ENCODE measurements at places on chromosomes 16 and 17.

DNA sequence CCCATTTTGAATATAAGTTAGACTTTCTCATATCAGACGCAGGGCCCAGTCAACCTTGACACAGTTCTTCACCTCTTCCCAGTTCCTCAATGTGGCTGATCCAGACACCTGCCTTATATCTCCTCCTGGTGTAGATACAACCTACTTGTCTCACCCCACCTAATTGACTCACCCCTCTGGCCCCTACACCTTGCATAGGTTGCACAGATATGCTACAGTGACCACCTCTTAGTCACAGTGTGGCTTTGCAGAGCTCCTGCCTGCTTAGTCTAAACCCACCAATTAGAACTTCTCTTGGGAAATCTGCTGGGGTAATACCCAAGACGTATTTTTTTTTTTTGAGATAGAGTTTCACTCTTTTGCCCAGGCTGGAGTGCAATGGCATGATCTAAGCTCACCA, 16.8 kb downstream of the CHP2 start:
- no peak for DNase-seq

- no peak for DNase-seq
Observed at GRCh38 chr17:5638596-5638995, 54.3 kb upstream of the NLRP1 start.

GRCh38 chr17:77466140-77466539, 325.4 kb downstream of the SEC14L1 start:
- DNase-seq, result no peak

- no peak for DNase-seq
Observed at GRCh38 chr17:39236981-39237441, 11.3 kb upstream of the STAC2 start.

- DNase-seq, result no peak
Observed at GRCh38 chr16:23955088-23955487, 119.3 kb downstream of the PRKCB start.

GRCh38 chr17:8122422-8122923, 1.4 kb downstream of the HES7 start:
- DNase-seq, result no peak

DNA sequence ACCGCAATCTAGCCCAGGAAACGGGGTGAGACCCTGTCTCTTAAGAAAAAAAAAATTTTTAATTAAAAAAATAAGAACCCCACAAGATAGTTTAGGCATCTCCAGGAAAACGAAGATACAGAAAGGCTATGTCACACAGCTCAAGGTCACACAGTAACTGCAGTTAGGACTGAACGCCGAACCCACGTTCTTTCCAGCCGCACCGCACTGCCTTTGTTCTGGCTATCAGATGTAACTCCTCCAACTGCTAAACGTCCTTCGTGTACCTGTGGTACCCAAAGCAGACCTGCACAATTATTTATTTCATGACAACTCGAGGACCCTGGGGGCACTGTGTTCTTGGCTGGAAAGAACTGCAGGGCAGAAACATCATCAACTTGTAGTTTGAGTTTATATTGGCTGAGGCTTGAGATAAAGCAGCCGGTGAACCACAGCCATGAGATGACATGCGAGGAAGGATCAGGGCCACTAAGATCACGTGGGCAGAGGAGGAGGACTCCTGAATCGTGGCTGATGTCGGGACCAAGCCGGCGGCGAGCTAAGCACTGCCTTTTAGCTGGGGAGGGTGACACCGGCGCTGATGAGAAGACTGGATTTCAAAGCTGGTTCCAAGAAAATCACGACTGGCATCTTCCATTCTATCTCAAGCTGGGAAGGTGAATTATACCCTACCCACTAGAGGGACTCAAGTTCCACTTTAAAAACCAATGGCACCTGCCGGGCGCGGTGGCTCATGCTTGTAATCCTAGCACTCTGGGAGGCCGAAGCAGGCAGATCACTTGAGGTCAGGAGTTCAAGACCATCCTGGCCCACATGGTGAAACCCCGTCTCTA, 20.7 kb upstream of the MNT start:
- DNase-seq, result no peak

DNA sequence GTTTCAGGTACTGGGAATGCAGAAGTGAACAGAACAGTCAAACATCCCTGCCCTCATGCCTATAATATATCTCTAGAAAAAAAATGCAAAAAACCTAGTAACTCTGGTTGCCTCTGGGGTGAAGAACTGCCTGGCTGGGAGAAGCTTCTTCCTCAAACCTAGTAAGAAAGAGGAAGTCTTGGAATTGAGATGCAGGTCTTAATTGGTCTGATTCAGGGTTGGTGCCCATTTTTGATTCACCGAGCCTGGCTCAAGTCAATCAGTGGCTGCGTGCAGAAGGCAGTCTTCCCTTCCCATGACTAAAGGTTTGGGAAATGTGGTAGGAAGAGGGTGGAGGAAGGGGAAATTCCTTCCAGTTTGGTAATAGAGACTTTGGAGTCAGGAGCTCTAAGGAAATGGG, 22.4 kb downstream of the CDRT15 start:
- DNase-seq, result no peak

- no peak for DNase-seq
Observed at GRCh38 chr16:74682556-74682955, 15.9 kb upstream of the RFWD3 start.

- DNase-seq, result no peak
Observed at GRCh38 chr16:56737539-56737938, 7.6 kb downstream of the NUP93 start.

DNA sequence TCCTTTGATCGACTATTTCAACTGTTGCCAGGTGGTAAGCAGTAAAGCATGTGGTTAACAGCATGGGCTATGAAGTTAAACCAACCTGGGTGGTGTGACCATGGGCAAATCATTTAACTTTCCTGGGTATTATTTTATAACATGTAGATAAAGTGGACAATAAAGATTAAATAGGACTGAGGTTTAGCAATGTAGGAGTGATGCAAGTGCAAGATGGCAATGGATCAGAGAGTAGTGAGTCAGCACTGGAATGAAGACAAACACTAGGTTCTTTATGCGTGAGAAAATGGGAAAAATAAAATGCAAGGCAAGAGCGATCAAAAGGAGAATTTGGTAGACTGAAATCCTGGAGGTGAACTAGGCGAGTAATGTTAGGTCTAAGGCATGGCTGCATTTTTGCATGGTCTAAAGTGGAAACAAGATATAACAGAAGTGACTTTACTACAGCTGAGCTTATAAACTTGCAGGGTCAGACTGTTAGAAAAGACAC, 222.4 kb upstream of the AXIN2 start:
- DNase-seq, result no peak

GRCh38 chr17:50141745-50142110, 8.7 kb downstream of the PPP1R9B start:
- DNase-seq, result no peak

GRCh38 chr16:1667271-1667670, 10.8 kb upstream of the JPT2 start:
- DNase-seq, result no peak

DNA sequence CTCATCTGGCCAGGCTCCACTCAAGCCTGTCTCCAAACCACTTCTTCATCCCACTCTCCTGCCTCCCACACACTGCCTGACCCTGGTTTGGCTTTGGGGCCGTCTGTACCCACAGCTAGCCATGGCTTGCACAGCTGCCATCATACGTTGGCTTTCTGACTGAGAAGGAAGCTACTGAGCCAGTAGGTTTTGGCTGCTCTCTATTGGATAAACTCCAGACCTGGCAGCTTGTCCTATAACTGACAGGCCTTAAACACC, 3.9 kb downstream of the MIF4GD start:
- no peak for DNase-seq

DNA sequence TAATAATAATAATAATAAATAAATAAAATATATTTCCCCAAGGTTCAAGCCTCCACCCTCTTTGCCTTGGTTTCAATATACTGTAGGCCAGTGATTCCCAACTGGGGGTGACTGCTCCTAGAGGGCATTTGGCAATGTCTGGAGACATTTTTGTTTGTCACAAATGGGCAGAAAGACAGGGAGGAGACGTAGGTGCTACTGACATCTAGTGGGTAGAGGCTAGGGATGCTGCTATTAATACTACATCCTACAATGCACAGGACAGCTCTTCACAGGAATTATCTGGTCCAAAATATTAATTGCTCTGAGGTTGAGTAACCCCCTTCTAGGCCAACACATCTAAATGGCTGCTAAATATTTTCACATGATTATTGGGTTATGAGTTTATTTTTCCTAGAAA, 12.8 kb upstream of the PRR14 start:
- no peak for DNase-seq

DNA sequence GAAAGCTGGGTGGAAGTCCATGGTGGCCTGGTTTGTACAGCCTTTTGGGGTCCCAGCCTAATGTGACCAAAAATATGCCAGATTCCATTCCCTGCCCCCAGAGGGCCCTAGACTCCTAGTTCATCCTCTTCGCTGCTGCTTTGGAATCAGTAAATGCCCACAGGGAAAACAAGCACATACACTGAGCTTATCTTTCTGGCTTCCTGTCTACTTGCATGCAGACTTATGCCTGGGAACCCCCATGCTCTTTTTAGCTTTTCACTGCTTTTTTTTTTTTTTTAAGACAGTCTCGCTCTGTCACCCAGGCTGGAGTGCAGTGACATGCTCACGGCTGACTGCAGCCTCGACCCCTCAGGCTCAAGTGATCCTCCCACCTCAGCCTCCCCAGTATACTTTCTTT, 6.2 kb upstream of the CD300LG start:
- no peak for DNase-seq

DNA sequence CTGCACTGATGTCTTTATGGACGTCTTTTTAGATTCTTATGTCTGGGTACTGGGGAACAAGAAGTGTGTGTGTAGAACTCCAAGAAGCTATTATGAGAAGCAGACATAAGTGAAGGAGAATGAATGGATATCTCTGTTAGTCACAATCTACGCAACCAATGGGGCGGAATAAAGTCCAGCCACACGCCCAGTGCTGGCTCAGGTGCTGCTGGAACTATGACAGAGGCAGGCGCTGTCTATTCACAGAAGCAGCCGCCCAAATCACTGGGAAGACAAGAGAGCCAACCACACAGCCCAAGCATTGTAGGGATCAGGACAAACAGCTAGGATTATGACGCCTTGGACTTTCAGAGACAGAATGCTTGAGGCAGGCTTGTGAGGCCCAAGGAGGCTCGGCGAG, 43.9 kb upstream of the ICAM2 start:
- no peak for DNase-seq

GRCh38 chr17:74862108-74862901, 2.6 kb upstream of the GRIN2C start:
- peak; percentile 52 for DNase-seq

GRCh38 chr17:60910415-60910814, 232.8 kb downstream of the BCAS3 start:
- DNase-seq, result no peak

DNA sequence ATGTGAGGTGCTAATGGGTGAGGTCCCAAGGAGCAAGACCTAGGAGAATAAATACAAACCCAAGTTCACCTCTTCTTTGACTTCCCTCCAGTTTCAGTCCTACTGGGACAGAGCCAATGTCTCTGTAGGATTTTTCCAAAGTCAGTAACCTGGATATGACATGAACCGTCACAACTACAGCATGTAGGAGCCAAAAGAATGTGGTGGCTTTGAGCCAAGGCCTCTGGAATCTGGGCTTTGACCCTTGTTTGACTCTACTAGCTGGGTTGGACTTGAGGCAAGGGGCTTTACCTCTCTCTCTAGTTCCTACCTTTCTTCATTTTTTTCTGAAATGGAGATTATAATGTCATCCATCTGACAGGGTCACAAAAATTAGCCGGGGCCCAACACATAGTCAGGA, 91.4 kb downstream of the CACNG3 start:
- no peak for DNase-seq

DNA sequence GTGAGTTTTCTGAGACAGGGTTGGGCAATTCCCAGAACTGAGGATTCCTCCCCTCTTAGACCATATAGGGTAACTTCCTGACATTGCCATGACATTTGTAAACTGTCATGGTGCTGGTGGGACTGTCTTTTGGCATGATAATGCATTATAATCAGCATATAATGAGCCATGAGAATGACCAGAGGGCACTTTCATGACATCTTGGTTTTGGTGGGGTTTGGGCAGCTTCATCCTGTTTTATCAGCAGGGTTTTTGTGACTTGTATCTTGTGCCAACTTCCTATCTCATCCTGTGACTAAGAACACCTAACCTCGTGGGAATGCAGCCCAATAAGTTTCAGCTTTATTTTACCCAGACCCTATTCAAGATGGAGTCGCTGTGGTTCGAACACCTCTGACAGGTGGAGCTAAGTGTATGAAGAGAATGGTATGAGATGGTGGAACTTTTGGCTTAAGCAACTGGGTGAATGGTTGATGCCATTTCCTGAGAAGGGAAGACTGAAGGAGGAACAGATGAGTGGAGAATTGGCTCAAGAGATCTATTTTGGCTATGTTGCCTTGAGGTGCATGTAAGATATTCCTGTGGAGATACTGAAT, 217.3 kb downstream of the RAB11FIP4 start:
- DNase-seq, result no peak

- peak; percentile 72 for DNase-seq
Observed at GRCh38 chr17:39653662-39654331, 11.4 kb upstream of the TCAP start.

- no peak for DNase-seq
Observed at GRCh38 chr16:18937390-18937789, 11.2 kb upstream of the SMG1 start.

GRCh38 chr17:15350777-15351477, 9.5 kb upstream of the TEKT3 start:
- DNase-seq, result no peak

DNA sequence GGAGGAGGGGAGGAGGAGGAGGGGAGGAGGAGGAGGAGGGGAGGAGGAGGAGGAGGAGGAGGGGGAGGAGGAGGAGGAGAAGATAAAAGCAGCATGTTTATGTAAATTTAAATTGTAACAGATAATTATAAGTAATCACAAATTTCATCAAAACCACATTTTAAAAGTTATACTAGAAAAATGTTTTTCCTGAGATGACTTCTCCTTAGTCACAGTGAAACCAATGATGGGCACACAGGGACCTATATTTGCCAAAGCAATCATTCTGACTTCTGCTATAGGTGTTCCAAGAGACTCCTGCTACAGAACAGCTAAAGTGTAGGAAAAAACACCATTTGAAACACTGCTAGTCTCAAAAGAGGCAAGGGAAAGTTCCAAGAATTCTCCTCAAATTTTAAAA, 66.4 kb downstream of the CEP95 start:
- no peak for DNase-seq

DNA sequence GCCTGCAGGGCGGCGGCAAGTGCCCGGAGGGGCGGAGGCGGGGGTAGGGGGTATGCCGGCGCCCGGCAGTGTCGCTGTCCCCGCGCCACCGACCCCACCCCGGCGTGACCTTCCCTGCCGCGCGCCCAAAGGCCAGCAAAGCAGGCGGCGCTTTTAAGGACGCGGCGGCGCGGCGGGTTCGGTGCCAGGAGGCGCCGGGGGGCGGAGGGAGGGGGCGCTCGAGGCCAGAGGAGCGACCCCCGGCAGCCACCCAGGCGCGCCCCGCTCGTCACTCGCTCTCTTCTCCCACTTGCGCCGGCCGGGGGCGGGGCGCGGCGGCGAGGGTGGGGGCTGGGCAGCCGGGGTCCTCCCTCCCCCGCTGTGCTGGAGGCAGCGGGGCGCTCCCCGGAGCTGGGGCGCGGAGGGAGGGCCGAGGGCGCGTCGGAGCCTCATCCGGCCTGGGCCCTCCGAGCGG, 8.6 kb upstream of the BAHCC1 start:
- no peak for DNase-seq

Measured in stimulated activated CD4-positive, alpha-beta T cell treated with anti-CD3 and anti-CD28 coated beads, Interleukin-1b, Interleukin-23, amount 100 ng/mL, for 4 hours (primary cell).